Epithelial cell of proximal tubule (primary cell): ENCODE measurements at places on chromosomes 7 and 10.

GRCh38 chr7:4030346-4030950 is 651.6 kb upstream of the FOXK1 start:
- no peak for DNase-seq

DNA sequence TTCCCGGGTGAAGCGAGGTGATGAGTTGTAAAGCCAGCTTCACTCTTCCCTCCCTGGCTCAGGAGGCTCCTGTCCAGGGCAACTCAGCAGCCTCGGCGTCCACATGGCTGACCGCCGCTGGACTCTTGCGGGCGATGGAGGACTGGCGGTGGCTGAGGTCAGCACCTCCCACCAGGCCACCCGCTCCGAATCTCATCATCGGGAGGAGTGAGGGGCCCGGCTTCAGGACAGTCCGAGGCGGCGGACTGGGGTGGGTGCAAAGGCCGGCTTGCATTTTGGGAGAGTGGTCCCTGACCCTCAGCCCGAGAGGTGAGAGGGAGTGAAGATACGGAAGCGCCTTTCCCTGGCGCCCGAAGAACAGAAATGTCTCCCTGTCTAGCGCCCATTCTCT is 759 bp downstream of the DNAJB12 start:
- no peak for DNase-seq

GRCh38 chr10:3528271-3528670 is 256.7 kb downstream of the KLF6 start:
- no peak for DNase-seq

GRCh38 chr7:112416127-112416526 is 34.1 kb upstream of the IFRD1 start:
- no peak for DNase-seq

GRCh38 chr7:103598326-103598905 is 152.4 kb upstream of the SLC26A5 start:
- no peak for DNase-seq

DNA sequence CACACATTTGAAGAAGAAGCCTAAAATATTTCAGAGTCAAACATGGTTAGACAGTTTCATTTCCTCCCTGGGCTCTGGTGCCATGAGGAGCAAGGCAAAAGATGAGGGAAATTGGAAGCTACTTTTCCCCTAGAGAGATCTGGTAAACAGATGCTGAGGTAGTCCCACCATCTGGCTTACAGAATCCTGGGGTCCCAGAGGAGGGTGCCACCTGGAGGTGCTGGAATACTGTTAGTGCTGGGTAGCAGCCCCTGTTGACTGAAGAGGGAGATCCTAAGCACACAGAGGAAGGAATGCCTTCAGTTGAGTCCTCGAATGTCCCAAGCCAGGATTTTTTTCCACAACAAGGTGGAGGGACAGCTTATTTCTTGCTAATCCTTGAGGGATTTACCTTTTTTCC is 160.1 kb downstream of the FZD1 start:
- DNase-seq = no peak
